Esophagus squamous epithelium (tissue), 5 donors: ENCODE measurements at places on chromosomes 2 and 18.

DNA sequence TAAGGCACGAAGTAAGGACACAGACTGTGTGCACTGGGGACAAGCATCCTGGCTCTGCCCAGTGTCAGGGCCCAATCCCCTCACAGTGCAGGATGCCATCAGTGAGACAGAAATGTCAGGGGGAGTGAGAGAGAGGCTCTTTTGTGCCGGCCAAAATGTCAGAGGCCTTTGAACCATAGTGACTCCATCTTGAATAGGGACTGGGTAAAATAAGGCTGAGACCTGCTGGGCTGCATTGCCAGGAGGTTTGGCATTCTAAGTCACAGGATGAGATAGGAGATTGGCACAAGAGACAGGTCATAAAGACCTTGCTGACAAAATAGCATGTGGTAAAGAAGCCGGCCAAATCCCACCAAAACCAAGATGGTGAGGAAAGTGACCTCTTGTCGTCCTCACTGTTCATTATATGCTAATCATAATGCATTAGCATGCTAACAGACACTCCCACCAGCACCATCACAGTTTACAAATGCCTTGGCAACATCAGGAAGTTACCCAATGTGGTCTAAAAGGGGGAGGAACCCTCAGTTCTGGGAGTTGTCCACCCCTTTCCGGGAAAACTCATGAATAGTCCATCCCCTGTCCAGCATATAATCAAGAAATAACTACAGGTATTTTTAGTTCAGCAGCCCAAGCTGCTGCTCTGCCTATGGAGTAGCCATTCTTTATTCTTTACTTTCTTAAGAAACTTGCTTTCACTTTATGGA, 337.4 kb downstream of the LPIN1 start:
- no peak for DNase-seq

- no peak for DNase-seq
Measured at GRCh38 chr2:110153416-110153815, 37.8 kb upstream of the MALL start.

- no peak for DNase-seq
Measured at GRCh38 chr2:232543491-232543890, 4.0 kb downstream of the CHRNG start.

GRCh38 chr2:230939066-230939591, 14.1 kb upstream of the GPR55 start:
- DNase-seq = no peak

GRCh38 chr2:112821682-112822081, 14.9 kb downstream of the IL1B start:
- no peak for DNase-seq

DNA sequence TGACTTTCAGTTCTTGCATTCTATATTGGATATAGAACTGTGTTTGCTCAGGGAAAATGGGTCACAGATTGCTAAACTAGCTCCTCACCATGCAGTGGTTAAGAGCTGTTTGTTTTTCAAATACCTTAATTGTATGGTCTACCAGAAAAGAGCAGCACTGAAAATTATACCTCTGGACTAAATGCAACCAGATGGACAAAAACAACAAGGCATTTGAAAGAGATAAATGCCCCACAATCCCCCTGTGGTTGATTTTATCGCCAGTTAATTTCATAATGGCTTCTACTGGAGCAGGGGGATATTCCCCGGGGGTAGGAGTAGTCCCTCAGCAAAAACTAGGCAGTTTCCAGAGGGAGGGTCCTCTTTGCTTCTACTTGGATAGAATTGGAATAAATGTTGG, 267.9 kb upstream of the TNP1 start:
- no peak for DNase-seq

GRCh38 chr18:71326826-71327225, 1038.0 kb downstream of the SOCS6 start:
- no peak for DNase-seq

DNA sequence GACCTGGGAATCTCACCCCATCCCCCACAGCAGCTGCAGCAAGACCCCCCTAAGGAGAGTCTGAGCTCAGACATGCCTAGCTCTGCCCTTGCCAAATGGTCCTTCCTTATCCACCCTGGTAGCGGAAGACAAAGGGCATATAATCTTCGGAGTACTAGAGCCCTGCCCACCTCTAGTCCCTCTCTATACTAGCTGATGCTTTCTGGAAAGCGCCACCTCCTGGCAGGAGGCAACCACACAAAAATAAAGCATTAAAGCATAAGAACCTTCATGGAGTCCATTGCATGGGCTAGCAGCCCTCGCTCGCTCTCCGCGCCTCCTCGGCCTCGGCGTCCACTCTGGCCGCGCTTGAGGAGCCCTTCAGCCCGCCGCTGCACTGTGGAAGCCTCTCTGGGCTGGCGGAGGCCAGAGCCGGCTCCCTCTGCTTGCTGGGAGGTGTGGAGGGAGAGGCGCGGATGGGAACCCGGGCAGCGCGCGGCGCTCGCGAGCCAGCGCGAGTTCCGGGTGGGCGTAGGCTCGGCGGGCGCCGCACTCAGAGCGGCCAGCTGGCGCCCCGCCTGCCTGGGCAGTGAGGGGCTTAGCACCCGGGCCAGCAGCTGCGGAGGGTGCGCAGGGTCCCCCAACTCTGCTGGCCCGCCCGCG, 941.2 kb downstream of the SUCLG1 start:
- no peak for DNase-seq

DNA sequence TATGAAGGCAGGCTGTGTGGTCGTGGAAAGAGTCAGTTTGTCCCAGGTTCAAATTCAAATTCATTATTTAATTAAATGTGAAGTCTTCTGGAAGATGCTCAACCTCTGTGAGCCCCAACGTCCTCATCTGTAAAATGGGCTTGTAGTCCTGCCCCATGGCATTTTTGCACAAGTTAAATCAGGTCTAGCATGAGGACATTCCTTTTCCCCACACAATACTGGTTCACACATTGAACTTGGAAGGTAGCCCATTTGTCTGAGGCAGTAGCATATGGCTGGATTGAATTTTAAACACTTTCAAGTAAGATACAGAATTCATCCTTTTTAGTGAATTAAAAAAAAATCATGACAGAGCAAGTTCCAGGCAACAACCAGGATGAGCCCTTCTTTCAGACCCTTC, 665.4 kb upstream of the HS6ST1 start:
- DNase-seq = no peak

DNA sequence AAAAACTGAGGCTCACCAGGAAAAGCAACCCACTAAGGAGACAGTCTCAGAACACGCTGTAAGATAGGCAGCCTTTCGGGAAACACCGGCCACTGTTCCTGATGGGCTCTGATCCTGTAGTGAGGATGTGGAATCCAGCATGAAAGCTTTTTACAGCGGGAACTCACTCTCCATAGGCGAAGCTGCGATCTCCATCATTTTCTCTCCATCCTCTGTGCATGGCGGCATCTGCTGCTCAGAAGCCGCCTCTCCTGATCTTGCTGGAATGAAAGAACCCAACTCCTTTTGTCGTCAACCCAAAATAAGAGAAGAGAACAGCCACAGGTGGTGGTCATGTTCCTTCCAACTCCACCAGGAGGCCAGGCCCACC, 49.9 kb downstream of the TMEM18 start:
- DNase-seq = no peak

DNA sequence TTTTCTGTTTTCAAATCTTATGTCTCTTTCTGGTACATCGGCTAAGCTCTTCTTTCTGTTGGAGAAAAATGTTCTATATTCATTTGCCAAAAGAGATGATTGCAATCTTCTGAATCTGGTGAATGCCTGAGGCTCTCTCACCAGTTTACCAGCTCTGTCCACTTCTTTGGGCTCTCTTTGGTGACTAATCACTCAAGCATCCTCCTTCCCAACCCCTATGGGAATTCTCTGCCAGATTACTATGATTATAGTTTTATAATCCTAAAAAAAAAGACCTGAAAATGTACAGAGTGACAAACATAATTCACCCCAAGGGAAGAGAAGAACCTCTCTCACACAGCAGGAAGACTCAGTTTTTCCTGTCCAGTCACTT, 187.3 kb downstream of the CAMKMT start:
- DNase-seq = no peak

DNA sequence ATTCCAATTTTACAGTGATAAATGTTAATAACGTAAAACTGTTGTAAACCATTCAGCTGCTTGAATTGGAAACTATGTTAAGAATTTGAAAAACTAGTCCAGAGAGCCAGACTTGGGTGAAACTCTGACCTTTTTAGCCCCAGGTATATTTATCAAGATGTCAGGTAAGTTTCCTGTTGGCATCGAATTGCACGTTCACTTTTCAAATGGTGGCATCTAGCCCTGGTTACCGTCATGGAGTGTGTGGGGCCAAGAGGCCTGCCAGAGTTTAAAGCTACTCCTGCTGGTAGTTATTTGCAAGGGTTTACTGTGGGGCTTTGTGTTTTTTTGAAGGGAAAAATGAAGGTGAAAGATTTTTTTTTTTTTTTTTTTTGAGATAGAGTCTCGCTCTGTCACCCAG, 109.9 kb downstream of the WDSUB1 start:
- no peak for DNase-seq

DNA sequence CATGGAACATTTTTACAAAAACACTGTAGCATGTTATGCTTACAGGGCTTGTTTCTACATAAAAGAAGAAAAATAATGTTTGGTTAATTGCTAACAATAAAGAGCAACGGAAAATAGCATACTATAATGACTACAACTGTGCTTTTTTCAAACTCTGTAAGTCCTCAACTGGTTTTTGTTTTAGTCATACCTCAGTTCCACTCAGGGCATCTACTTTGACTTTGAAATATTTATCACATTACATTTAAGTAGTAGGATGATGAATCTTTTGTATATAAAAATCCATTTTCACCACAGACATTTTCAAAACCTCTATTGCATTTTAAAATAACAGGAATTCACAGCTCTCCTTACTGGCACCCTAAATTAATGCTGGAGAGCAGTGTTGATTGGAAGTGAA, 8.3 kb downstream of the SATB2 start:
- no peak for DNase-seq

DNA sequence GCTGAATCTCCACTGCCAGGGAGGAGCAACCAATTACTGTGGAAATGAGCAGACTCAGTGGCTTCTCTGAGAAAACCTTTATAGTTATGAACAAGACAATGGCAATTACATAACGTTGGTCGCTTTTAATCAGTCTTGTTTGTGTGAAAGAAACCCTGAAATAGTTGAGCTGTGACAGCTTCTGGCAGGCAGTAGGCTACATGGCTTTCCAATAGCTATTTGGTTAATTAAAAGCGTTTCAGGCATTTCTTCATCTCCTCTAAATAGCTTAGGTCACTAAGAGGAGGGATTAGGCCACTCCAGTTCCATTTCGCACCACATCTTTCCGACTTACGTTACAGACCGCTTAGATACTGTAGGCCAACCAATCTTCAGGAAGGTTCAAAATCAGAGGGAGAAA, 794.4 kb upstream of the ID2 start:
- no peak for DNase-seq

DNA sequence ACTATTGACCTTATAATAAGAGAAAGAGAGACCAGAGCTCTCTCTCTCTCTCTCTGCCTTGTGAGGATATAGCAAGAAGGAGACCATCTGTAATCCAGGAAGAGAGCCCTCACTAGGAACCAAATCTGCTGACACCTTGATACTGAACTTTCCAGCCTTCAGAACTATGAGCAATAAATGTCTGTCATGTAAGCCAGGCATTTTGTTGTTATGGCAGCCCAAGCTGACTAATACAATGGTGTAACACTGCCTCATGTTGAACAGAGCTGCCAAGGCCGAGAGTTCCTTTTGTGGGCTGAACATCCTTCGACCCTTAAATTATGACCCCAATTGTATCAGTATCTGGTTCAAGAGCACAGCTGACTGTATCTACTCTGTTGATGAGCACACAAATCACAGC, 108.0 kb downstream of the LRRC30 start:
- no peak for DNase-seq

- no peak for DNase-seq
Measured at GRCh38 chr2:54634021-54634420, 89.4 kb upstream of the EML6 start.

DNA sequence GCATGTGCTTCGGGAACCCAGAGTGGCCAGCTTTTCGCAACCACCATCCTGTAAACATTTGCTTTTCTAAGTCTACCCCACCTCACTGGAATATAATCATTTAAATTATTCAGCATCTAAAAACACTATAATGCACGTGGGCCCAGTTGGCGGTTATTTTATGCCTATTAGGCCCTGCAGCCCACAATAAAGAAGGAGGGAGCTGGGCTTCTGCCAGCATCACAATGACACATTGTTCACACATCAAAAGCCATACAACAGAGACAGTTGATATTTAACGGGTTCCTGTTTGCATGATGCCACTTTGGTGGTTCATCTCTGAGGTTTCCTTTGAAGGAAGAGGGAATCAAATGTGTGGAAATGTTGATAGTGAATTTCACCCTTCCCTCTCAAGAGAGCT, 916.0 kb upstream of the CELF4 start:
- DNase-seq = no peak

DNA sequence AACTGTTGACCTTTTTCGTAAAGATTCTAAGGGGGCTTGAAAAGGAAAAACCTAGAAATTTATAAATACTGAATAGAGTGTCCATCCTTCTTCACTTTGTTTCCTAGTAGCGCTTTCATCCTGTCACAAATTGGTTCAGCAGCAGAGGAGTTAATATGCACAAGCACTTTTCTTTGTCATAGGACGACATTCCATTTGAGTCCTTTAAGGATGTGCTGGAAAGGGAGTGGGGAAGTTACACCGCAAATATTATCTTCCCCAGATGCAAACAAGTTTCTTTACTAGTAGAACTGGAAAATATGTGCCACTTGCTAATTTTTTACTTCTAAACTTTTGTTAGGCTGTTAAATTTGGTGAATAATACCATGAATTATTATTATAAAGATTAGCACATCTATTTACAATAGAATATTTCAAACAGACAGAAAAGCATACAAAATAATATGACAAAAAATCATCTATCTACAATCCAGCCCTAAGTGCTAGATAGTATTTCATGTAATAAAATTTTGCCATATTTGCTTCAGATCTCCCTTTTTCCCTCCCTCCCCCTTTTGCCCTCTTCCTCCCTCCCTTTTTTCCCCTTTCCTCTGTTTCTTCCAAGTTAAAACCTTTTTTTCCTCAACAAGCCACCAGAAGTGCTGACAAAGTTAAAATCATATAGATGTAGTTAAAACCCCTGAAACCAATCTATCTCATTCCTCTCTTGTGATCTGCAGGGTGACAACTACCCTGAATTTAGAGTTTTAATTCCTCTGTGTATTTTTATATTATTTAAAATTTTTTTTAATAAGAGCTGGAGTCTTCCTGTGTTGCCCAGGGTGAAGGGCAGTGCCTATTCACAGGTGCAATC, 50.5 kb upstream of the MAP4K3 start:
- DNase-seq = no peak

- DNase-seq = no peak
Measured at GRCh38 chr2:111100087-111100764, 20.5 kb upstream of the BCL2L11 start.

GRCh38 chr2:226877491-226877890, 41.6 kb downstream of the RHBDD1 start:
- DNase-seq = no peak
